H4 (cell line): ENCODE measurements at places on chromosomes 1 and 21. TPM values are rescaled to one million over a fixed set of nuclear protein-coding genes. Genes with fewer than 3 reads are reported as not detected.

PTPRC gene
- total RNA-seq, result 0.14 TPM in 1 of 2 replicates, not detected in the other

CD84 gene
- not detected in 2 replicates for total RNA-seq

RHBG gene
- total RNA-seq, result 0.06 TPM in 1 of 2 replicates, not detected in the other

LHX8 gene
- total RNA-seq, result 13.0 and 16.1 TPM in 2 replicates

ETNK2 gene
- 18.3 and 19.1 TPM in 2 replicates for total RNA-seq

MLLT11 gene
- 49.2 and 65.3 TPM in 2 replicates for total RNA-seq

STIL gene
- total RNA-seq, result 34.3 and 44.2 TPM in 2 replicates
